ENCODE measurements at places on chromosomes 1 and 21. TPM values are rescaled to one million over a fixed set of nuclear protein-coding genes. Genes with fewer than 3 reads are reported as not detected.

Gene LRRC53
- total RNA-seq, result under 0.01 TPM

Gene TMEM200B
- total RNA-seq, result 0.49 TPM

Gene THEM4
- 4.2 TPM for total RNA-seq

Gene PLA2G2F
- total RNA-seq, result not detected

Gene USP25
- total RNA-seq, result 59.7 TPM

Gene INTS7
- total RNA-seq, result 32.7 TPM

Gene ZSWIM5
- 14.5 TPM for total RNA-seq

Gene ELF3
- 0.74 TPM for total RNA-seq

Gene PBX1
- 238 TPM for total RNA-seq

Gene TSPEAR
- not detected for total RNA-seq

Gene LORICRIN
- total RNA-seq, result 0.25 TPM

Gene RGS8
- total RNA-seq, result 11.3 TPM

Gene AMY1A
- total RNA-seq, result not detected

Gene DMRTA2
- total RNA-seq, result 3.2 TPM

Gene S100A7A
- total RNA-seq, result not detected

Gene IL20
- total RNA-seq, result not detected

Gene FAM76A
- 7.9 TPM for total RNA-seq

Gene ELK4
- 9.1 TPM for total RNA-seq

Gene IL23R
- not detected for total RNA-seq

Gene TRIM63
- not detected for total RNA-seq

Gene GLMN
- 18.2 TPM for total RNA-seq

Gene LCE2B
- not detected for total RNA-seq

Gene PTGFRN
- total RNA-seq, result 41.3 TPM

Gene AMY1B
- total RNA-seq, result not detected

Gene TAF1A
- total RNA-seq, result 20.7 TPM

Gene RIT1
- 22.6 TPM for total RNA-seq

Gene DOP1B
- 52.6 TPM for total RNA-seq

Gene NBPF10
- total RNA-seq, result 0.74 TPM

Gene KRTAP19-3
- not detected for total RNA-seq

Gene IGSF3
- total RNA-seq, result 118 TPM

Gene ALX3
- not detected for total RNA-seq

Gene USP1
- 55.6 TPM for total RNA-seq

Gene CFAP107
- not detected for total RNA-seq

Gene ATG4C
- 17.0 TPM for total RNA-seq

Gene CYB561D1
- 5.7 TPM for total RNA-seq

Gene SYDE2
- total RNA-seq, result 8.4 TPM

Gene GOLT1A
- 0.25 TPM for total RNA-seq

Gene CHIA
- not detected for total RNA-seq

Gene KCNJ15
- not detected for total RNA-seq

Gene TCHHL1
- not detected for total RNA-seq

Gene GCSAML
- under 0.01 TPM for total RNA-seq

Gene SORT1
- 46.7 TPM for total RNA-seq

Gene CD34
- 3.4 TPM for total RNA-seq

Gene CASQ1
- 7.6 TPM for total RNA-seq

Gene SPATA1
- total RNA-seq, result 0.74 TPM

Gene FAM72B
- 0.49 TPM for total RNA-seq

Gene TTC22
- 0.49 TPM for total RNA-seq

Gene ZNF683
- not detected for total RNA-seq

Gene LDLRAD1
- total RNA-seq, result not detected

Gene NBPF3
- 12.5 TPM for total RNA-seq

Gene COL11A1
- total RNA-seq, result 27.3 TPM

Gene EXTL1
- total RNA-seq, result 0.98 TPM

Gene SH2D1B
- not detected for total RNA-seq

Gene PATJ
- total RNA-seq, result 13.5 TPM

Gene DPYD
- 32.0 TPM for total RNA-seq

Measured in temporal lobe (tissue), 4 donors.